PC-3 (cell line): ENCODE measurements at places on chromosomes 3 and 15. TPM values are rescaled to one million over a fixed set of nuclear protein-coding genes. Genes with fewer than 3 reads are reported as not detected.

FEZF2 gene
- total RNA-seq, result not detected in 2 replicates

DNA sequence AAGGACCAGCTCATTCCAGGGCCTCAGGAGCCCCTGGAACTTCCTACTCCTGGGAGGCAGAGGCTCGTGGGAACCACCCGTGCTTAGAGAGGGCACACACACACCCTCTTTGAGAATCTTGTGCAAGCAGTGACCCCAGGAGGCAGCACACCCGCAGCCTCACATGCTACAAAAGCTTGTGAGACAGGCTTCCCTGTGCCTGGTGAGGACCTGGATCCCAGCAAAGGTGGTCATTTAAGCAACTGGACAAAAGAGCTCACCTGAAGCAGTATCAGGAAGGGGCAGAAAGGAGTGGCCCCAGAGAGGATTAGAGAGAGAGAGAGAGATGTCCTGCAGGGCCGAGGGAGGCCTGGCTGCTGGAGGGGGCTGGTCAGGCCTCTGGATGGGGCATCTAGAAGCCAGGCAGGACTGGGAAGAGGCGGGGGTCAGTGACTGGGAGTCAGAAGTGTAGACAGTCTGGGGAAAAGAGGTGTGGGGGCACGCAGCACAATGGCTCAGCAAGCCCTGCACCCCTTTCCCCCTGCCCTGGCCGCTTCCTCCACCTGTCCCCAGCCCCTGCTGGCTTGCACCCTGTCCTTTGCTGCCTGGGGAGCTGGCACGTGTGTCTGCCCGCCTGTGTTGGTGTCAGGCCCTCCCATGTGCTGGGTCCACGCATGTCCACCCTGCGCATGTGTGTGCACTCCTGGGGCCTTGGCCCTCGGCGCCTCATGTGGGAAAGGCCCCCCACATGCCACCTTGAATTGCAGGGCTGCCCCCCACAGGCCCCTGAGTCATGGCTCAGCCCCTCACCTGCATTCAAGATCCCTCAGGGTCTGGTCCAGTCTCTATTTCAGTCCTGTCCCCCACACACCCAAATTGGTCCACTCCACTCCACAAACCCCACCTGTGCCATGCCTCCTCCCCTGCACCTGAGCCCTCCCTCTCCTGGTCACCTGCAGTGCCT is 36.9 kb downstream of the TSPAN3 start:
- no peak for DNase-seq

- DNase-seq, result no peak
These were observed 26.1 kb downstream of the FMN1 start for GRCh38 chr15:33168444-33168843.

PAQR5 gene
- total RNA-seq, result 12.2 and 16.5 TPM in 2 replicates

DNA sequence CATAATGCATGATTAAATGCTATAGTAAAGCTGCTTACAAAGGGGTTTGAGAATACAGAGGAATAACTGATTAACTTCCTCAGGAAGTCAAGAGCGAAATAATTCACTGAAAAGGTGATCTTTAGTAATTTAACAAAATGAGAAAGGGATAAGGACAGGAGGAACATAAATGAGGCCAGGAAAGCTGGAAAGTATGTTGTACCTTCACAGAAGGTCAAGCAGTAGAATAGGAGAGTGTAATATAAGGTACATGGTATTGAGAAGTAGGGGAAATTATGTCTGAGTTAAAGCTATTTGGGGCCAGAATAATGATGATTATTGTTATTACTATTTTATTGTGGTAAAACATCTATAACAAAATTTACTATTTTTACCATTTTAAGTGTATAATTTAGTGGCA is 19.2 kb downstream of the GOLM2 start:
- DNase-seq, result no peak

GRCh38 chr3:141091426-141091825 is 40.3 kb downstream of the SPSB4 start:
- DNase-seq, result no peak

HGD gene
- total RNA-seq, result 0.11 and 1.4 TPM in 2 replicates

DNA sequence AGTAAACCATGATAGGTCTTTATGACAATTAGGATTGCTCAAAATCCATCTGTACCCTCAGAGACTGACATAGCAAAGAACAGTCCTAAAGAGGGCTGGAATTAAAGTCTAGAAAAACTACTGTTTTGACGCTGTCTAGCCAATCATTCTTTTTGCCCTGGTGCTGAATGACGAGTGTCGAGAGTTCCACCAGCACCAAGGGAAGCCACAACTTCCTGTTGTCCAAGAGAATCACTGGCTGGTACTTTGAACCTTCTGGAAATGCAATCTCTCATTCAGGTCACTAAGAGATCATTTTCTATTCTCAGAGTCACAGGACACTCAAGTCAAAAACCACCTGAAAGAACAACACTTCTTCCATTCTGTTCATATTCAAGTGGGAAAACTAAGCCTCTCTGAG is 37.7 kb downstream of the FBN1 start:
- DNase-seq, result no peak

DNA sequence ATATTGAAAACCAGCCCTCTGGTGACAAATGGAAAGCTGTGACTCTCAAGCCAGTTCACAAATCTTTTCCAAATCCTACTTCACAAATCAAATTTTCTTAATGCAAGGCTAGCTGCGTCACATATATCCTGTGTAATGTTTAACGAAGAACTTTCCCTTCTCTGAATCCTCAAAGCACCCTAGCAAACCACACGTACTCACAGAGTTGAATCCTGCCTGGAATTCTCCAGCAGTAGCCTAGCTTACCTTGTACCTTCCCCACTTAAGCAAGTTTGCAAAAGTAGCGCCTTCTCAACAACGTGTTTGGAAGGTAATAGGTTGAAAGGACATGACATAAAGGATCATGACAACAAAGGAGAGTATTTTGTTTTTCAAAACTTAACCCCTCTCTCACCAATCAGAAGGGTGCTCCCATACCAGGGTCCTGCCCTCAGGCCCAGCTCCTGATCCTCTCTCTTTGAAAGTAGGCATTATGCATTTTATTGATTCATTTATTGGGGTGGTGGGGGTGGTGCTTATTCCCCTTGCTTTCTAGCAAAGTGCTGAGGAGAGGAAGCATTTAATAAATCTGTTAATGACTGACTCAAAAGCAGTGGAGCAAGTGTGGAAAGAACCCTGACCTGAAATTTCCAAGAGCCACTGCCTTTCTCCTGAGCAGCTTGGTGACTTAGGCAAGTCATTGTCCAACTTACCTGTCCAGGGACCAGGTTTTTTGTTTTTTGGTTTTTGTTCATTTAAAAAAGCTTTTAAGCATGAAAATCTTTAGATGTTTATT is 531.6 kb downstream of the MECOM start:
- DNase-seq, result no peak

GRCh38 chr3:175748087-175748730 is 889.1 kb downstream of the NAALADL2 start:
- DNase-seq, result peak; percentile 91

DNA sequence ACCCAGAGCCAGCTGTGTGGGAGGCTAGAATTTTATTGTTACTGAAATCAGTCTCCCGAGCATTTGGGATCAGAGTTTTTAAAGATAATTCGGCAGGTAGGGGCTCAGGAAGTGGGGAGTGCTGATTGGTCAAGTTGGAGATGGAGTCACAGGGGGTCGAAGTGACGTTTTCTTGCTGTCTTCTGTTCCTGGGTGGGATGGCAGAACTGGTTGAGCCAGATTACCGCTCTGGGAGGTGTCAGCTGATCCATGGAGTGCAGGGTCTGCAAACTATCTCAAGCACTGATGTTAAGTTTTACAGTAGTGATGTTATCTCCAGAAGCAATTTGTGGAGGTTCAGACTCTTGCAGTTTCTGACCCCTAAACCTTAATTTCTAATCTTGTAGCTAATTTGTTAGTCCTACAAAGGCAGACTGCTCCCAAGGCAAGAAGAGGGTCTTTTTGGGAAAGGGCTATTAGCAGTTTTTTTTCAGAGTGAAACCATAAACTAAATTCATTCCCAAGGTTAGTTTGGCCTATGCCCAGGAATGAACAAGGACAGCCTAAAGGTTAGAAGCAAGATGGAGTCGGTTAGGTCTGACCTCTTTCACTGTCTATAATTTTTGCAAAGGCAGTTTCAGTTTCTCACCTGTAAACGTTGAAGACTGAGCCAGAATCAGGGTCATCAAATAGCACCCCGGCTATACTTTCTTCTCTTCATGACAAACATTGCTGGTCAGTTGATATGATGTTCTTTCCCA is 28.2 kb downstream of the FLNB start:
- DNase-seq, result no peak

KNL1 gene
- 33.5 and 33.8 TPM in 2 replicates for total RNA-seq

DNA sequence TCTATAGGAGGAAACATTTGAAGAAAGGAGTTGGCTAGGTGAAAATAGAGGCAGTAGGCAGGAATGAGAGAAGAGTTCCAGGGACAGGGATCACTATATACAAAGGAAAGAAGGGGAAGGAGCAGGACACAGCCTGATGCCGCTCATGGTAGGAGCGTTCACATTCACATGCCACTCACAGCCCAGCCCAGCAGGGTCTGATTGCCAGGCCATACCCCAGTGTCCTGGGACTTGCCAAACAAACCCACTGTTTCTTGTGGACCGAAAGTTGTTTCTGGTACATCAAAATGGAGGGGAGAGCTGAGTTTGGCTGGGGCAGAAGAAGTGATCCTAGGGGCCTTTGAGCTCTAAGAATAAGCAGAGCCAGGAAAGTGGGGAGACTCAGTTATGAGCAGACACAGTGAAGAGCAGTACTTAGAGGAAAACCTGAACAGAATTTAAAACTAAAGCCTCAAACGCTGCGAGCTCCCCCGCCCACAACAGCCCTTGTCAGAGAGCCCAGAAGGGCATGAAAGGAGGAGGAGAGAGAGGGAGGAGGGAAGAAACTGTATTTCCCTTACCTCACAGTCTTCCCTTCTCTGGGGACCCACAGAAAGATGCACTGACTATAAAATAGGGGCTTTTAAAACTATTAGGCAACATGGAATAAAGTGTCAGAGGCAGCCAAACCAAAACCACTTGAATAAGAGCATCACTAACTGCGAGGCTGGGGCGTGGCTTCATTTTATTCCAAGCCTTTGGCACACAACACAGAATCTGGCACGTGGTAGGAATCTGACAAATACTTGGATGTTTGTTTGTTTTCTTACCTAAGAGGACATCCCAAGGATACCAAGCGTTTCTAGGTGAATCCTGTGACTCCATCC is 129.0 kb downstream of the RPL22L1 start:
- peak; percentile 93 for DNase-seq

REC114 gene
- not detected in 2 replicates for total RNA-seq

GRCh38 chr3:48446043-48446424 is 503 bp upstream of the ATRIP start:
- DNase-seq, result no peak

- DNase-seq, result no peak
These were observed 141.8 kb downstream of the THSD4 start for GRCh38 chr15:71256934-71257664.

- peak; percentile 98 for DNase-seq
These were observed 9.9 kb downstream of the ZBED2 start for GRCh38 chr3:111585217-111585616.

NIT2 gene
- total RNA-seq, result 37.8 and 63.1 TPM in 2 replicates

DNA sequence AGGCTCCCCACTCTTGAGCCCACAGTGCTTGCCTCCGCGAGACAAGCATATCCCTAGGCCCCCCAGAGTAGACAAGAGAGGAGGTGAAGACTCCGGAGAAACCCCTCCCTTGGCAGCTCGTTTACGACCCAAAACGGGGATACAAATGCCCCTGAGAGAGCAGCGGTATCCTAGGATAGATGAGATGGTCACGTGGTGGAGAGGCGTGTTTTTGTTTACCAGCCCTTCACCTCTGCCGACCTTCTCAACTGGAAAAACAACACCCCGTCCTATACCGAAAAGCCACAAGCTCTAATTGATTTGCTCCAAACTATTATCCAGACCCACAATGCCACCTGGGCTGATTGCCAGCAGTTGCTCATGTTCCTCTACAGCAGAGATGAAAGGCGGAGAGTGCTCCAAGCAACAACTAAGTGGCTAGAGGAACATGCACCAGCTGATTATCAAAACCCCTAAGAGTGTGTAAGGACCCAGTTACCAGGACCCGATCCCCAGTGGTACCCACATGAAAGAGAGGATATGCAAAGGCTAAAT is 99.5 kb upstream of the OSBPL11 start:
- no peak for DNase-seq

DNA sequence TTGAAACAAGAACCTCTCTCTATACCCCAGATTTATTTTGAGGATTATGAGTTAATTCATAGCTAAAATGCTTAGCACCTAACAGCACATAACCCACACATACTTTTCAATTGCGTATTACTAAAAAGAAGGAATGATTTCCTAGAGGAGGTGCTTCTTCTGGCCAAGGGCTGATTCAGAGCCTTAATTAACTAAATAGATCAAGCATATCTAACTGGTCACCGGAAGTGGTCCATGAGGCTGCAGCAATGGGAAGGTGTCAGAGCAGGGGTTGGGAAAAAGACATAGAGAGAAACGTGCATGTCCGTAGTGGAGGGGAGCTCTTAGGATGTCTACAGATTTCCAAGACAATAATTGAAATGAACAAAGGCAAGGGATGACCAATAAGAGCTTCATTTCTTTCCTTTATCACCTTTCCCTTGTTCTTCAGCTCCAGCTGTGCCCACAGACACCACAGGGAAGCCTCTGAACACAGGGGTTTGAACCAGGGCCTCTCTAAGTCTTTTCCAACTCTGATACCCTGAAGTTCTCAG is 467 bp downstream of the HGD start:
- no peak for DNase-seq

FILIP1L gene
- total RNA-seq, result not detected in 2 replicates

- DNase-seq, result peak; percentile 81
These were observed 422.4 kb upstream of the ATP11B start for GRCh38 chr3:182370949-182371348.

DNA sequence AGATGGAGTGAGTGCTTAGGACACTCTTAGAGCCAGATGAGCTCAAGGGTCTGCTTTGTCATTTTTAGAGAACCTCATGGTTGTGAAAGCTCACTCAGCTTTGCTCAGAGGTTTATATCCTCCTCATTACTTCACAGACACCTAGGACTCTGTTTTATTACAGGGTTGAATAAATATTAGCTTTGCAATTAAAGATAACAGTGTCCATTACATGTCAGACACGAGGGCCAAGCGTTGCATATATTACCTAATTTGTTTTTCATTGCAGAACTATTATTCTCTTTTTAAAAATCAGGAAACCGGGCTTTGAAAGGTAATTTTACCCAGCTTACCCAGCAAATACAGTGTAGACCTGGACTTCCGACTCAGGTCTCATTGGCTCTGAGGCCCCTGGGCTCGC is 16.1 kb downstream of the MAP6D1 start:
- DNase-seq, result no peak

GRCh38 chr15:60508442-60508841 is 29.5 kb upstream of the ICE2 start:
- peak; percentile 19 for DNase-seq

DNA sequence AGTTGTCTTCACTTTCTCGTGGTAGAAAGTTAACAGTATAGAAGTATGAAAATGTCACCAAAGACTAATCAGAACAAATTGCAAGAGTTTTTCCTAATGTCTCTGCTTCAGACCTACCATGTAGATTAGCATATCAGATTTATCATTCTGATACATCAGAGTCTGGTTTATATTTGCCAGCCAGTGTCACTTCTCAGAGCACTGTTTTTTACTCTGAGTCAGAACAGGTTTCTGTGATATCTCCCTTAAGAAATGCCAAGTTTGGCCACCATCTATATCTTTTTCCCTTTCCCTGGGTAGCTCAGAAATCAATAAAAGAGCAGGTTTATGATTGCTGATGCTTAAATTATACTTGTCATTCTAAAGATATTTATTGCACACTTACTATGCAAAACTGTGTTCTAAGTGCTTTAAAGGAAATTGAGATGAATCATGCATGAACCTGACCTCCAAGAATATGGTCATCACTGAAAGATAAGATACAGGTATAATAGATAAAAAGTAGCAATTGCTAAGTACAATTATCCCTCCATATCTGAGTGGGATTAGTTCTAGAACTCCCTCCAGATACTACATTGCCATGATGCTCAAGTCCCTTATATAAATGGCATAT is 672.7 kb upstream of the NAALADL2 start:
- DNase-seq, result peak; percentile 24

GRAMD2A gene
- 0.07 TPM in 1 of 2 replicates, not detected in the other for total RNA-seq

CD80 gene
- not detected in 2 replicates for total RNA-seq

HHATL gene
- total RNA-seq, result not detected in 2 replicates
